ENCODE measurements at places on chromosomes 11 and 22.

DNA sequence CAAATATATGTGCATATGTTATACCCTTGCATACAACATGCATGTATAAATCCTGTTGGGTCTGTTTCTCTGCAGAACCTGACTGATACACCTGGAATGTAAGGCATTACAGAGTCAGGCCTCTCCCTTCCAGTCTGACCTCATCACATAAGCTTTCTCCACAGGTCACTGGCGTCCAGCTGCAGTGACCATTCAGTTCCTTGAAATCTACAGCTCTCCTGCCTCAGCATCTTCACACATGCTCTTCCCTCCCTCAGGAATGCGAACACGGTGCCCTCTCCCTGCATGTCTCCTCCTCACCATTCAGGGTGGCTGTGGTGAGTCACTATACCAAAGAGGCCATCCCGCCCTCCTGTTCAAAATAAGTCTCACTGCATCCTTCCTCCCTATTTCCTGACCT, 657.8 kb upstream of the B3GAT1 start:
- H3K27ac ChIP-seq = no peak overlapping the region
- 0 out of 2 replicates have a peak, but pooled peaks cover 6% of the 10 kb centered on the region for H3K4me1 ChIP-seq
- H3K27me3 ChIP-seq = no peaks in the 10 kb centered on the region
- H3K4me3 ChIP-seq = no peak overlapping the region
- no peaks in the 10 kb centered on the region for H3K36me3 ChIP-seq
- no peak for DNase-seq

GRCh38 chr11:63716046-63716445, 34.7 kb downstream of the RTN3 start:
- peaks cover 38% of the 10 kb centered on the region for H3K36me3 ChIP-seq
- no peaks in the 10 kb centered on the region for H3K4me1 ChIP-seq
- DNase-seq = no peak
- H3K27ac ChIP-seq = no peak overlapping the region

GRCh38 chr11:15800111-15800800, 556.1 kb downstream of the SOX6 start:
- no peak for DNase-seq
- H3K4me3 ChIP-seq = no peak overlapping the region
- H3K27me3 ChIP-seq = no peaks in the 10 kb centered on the region
- H3K27ac ChIP-seq = no peak overlapping the region
- no peaks in the 10 kb centered on the region for H3K4me1 ChIP-seq

DNA sequence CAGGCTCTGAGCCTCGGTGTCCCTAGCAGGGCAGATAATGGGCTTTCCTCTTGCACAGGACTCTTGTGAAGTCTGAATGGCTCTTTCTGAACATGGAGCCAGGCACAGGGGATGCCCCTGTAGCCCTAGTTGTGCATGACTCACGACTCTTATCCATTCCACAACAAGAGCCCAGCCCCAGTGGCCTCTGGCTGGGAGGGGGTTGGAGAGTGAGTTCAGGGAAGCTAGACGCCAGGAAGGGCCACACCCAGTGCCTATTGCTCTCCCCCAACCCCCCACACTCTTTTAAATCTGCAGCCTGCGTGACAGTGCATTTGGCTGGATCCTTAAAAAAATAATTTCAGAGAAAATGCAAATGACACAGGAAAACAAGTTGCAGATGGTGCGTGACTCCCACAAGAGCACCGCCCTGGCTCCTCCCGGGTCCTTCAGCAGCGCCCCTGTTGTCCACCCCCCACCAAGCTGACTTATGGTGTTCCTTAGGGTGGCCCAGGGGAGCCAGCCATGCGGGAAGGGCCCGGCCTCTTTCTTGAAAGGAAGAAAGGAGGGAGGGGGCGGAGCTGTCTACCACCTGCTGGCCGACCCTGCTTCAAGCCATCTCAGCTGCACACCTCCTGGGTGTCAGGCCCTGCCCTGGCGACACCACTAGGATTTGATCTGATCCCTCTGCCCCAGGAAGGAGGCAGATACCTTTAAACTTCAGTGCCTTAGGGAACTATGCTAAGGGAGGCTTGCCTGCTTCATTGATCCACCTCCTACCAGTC, 74.7 kb downstream of the MN1 start:
- H3K4me3 ChIP-seq = no peak overlapping the region
- H3K36me3 ChIP-seq = no peaks in the 10 kb centered on the region
- no peak for DNase-seq
- no peaks in the 10 kb centered on the region for H3K4me1 ChIP-seq
- no peak overlapping the region for H3K27ac ChIP-seq

- no peak for DNase-seq
- no peaks in the 10 kb centered on the region for H3K27me3 ChIP-seq
- peaks cover 23% of the 10 kb centered on the region for H3K36me3 ChIP-seq
Observed at GRCh38 chr11:111814106-111814505, 47.9 kb upstream of the PPP2R1B start.

GRCh38 chr11:109695696-109696095, 273.7 kb downstream of the C11orf87 start:
- H3K4me3 ChIP-seq = no peak overlapping the region
- no peak for DNase-seq
- no peak overlapping the region for H3K27ac ChIP-seq
- H3K27me3 ChIP-seq = no peaks in the 10 kb centered on the region

DNA sequence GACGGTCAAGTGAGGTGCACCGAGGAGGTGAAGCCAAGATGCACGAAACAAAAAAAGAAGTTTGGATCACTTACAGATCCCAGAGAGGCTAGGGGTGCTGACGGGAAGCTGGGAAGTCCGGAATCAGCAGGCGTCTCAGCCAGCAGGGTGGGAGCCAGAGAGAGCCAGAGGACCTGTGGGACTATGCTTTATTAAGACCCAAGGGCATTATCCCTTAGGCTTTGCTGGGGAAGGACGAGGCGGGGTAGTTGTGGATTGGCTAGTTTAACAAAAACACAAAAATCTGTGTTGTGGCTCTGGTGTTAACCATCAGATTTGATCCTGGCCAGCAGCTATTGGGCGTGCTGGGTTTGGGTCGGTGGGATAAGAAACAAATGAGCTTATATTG, 427.1 kb downstream of the DYNC2H1 start:
- H3K27ac ChIP-seq = no peak overlapping the region
- H3K4me3 ChIP-seq = no peak overlapping the region
- no peaks in the 10 kb centered on the region for H3K4me1 ChIP-seq

DNA sequence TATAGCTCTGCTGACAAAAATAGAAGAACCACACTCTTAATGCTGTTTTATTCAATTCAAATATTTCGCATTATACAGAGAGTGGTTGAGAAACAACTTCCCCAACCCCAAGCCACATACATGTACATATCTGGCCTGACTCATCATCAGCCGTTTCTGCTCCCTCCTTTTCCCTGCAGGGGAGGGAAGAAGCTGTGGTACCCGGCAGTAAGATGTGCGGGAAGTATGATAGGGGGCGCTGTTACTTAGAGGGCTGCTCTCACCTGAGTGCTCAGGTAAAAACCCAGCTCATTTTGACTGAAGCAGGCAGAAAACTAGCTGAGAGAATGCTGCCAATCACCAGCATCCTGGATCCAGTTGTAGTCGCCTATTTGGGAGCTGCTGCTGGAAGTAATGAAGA, 85.5 kb downstream of the NELL1 start:
- H3K27ac ChIP-seq = no peak overlapping the region
- H3K36me3 ChIP-seq = no peaks in the 10 kb centered on the region
- H3K4me3 ChIP-seq = no peak overlapping the region
- H3K27me3 ChIP-seq = no peaks in the 10 kb centered on the region
- H3K4me1 ChIP-seq = no peaks in the 10 kb centered on the region

- H3K27ac ChIP-seq = no peak overlapping the region
- H3K27me3 ChIP-seq = no peaks in the 10 kb centered on the region
- H3K4me3 ChIP-seq = no peak overlapping the region
- H3K4me1 ChIP-seq = no peaks in the 10 kb centered on the region
Observed at GRCh38 chr11:24575392-24575791, 78.5 kb downstream of the LUZP2 start.

DNA sequence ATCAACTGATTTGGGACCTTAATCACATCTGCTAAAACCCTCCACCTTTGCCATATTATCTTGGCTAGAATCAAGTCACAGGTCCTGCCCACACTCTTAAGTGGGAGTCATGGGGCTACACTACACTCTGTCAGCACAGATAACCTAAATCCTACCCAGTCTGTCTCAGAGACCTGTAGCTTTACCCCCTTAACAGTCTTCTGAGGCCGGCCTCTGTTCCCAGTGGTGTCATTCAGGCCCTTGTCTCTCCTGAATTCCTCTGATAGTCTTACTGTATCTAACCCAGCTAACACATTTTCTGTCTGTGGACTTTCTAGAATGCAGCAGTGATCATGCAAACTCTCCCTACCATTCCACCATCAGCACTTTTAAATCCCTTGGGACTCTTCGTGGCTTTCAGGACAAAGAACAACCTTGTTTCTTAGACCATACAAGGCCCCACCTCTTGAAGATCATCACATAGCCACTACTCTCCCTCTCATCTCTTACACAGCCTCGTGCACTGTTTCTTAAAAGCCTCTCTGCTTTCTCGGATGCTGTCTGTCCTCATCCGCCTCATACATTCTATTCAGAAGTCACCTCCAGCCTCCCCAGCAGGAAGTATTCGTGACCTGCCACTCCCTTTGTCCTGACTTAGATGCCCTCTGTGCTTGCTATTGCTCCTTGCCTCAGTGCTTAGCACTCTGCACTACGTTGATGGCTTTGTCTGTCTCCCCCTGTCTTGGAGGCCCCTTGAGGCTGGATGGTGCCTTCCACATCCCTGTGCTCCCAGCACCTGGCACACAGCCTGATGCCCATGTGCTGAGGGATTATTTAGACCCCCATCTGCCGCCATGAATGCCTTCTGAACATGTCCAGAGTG, 57.9 kb downstream of the PANX1 start:
- no peaks in the 10 kb centered on the region for H3K27me3 ChIP-seq
- H3K4me1 ChIP-seq = no peaks in the 10 kb centered on the region
- no peak overlapping the region for H3K27ac ChIP-seq
- H3K4me3 ChIP-seq = no peak overlapping the region

- no peak overlapping the region for H3K4me3 ChIP-seq
- H3K4me1 ChIP-seq = no peaks in the 10 kb centered on the region
- H3K27ac ChIP-seq = no peak overlapping the region
- H3K36me3 ChIP-seq = no peaks in the 10 kb centered on the region
- H3K27me3 ChIP-seq = peaks cover 24% of the 10 kb centered on the region
Observed at GRCh38 chr22:22735695-22736611, 91.5 kb downstream of the GGTLC2 start.

- no peaks in the 10 kb centered on the region for H3K27me3 ChIP-seq
- no peak overlapping the region for H3K27ac ChIP-seq
- H3K36me3 ChIP-seq = peaks cover 49% of the 10 kb centered on the region
- no peaks in the 10 kb centered on the region for H3K4me1 ChIP-seq
- DNase-seq = no peak
- H3K4me3 ChIP-seq = no peak overlapping the region
Observed at GRCh38 chr22:17807578-17808410, 33.5 kb upstream of the BID start.

DNA sequence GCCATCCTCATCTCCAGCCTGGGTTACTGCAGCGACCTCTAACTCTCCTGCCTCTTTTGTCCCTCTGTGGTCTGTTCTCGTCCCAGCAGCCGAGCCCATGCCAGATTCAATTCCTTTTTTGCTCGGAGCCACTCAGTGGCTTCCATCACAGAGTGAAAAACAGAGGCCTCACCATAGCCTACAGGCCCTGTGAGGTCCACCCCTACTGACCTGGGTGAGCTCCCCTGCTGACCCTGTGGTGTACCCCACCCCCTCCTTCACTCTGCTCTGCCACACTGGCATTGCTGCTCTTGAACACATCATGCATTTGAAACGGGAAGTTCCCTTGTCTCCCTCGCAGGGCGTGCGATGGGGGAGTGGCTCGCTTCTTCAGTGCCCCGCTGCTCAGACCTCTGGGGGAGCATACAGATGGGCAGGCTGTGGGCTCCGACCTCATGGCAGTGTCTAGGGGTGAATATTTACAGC, 2.1 kb downstream of the AIP start:
- no peaks in the 10 kb centered on the region for H3K27me3 ChIP-seq
- peak; percentile 68 for DNase-seq
- peaks cover 44% of the 10 kb centered on the region for H3K4me1 ChIP-seq
- H3K4me3 ChIP-seq = peak overlapping the region; percentile 68
- H3K36me3 ChIP-seq = peaks cover 48% of the 10 kb centered on the region

DNA sequence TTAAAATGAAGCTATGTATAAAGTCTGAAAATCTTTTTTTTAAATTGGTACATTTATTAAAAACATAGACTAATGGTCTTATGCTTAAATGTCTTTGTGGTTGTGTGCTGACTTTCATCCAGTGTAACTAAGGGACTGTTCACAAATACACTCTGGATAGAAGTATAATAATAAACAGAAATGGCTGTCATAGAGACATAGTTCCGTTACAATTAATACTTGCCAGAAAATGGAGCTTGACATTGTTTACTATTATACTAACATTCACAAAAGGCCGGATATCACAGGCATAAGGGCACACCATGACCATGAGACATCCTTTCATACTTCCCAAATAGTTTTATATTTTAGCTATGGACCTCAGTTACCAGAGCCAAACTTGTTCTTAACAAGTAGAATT, 161.3 kb downstream of the DDX10 start:
- H3K4me1 ChIP-seq = no peaks in the 10 kb centered on the region
- no peak for DNase-seq
- H3K36me3 ChIP-seq = no peaks in the 10 kb centered on the region
- no peak overlapping the region for H3K4me3 ChIP-seq

GRCh38 chr11:122253589-122254231, 137.7 kb upstream of the BLID start:
- peaks cover 11% of the 10 kb centered on the region for H3K27me3 ChIP-seq
- H3K4me3 ChIP-seq = no peak overlapping the region
- H3K4me1 ChIP-seq = no peaks in the 10 kb centered on the region
- no peak overlapping the region for H3K27ac ChIP-seq

DNA sequence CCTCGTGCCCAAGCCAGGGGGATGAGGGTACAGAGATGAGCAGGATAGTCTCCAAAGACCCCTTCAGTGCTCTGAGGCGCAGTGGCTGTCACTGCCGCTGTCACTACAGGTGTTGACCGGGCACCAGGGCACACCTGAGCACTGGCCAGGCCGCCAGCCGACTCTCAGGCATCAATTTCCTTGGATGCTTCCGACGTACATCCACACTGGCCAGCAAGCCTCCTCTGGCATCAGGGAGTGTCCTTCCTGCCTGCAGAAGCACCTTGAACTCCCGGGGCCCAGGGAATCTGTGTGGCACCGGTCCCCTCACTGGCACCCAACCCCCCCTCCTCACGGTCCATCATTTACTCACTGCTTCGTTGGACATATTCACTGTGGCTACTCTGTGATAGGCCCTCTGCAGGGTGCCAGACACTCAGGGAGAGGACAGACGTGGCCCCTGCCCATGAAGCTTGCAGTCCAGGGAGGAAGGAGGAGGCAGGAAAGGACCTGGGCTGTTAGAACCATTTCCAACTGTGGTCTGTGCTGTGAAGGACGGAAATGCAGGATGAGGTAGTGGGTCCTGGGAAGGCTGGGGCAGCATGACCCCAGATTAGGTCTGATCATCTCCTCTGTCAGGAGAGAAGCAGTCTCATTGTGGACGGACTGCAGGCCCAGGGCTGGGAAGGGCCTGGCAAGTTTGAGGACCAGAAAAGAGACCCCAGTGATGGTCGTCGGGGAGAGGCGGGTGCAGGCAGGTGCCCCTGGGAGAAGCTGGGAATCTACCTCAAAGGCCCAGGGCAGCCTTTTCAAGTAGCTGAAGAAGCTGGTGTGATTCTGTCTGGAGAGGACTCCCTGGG, 46.3 kb upstream of the ANO1 start:
- no peaks in the 10 kb centered on the region for H3K36me3 ChIP-seq
- H3K4me1 ChIP-seq = no peaks in the 10 kb centered on the region
- H3K4me3 ChIP-seq = no peak overlapping the region
- DNase-seq = no peak
- no peak overlapping the region for H3K27ac ChIP-seq

GRCh38 chr11:46298699-46299433, 21.4 kb downstream of the CREB3L1 start:
- no peaks in the 10 kb centered on the region for H3K36me3 ChIP-seq
- H3K4me3 ChIP-seq = no peak overlapping the region
- H3K4me1 ChIP-seq = peaks cover 18% of the 10 kb centered on the region
- H3K27me3 ChIP-seq = no peaks in the 10 kb centered on the region
- DNase-seq = no peak

GRCh38 chr11:1336836-1337646, 27.6 kb upstream of the TOLLIP start:
- H3K4me1 ChIP-seq = peaks cover 9% of the 10 kb centered on the region
- no peaks in the 10 kb centered on the region for H3K36me3 ChIP-seq
- H3K27ac ChIP-seq = no peak overlapping the region

All from DND-41 (cell line).